ENCODE measurements at places on chromosomes 6 and 20. TPM values are rescaled to one million over a fixed set of nuclear protein-coding genes. Genes with fewer than 3 reads are reported as not detected.

EDN1 gene
- 2.9 TPM for total RNA-seq

OVOL2 gene
- total RNA-seq = 0.62 TPM

CRISP3 gene
- total RNA-seq = not detected

UNC5CL gene
- 5.0 TPM for total RNA-seq

EYA2 gene
- total RNA-seq = 1.8 TPM

SPATA25 gene
- 0.43 TPM for total RNA-seq

HDGFL1 gene
- not detected for total RNA-seq

GRCh38 chr6:56790414-56790813 is 147.7 kb upstream of the DST start:
- H3K36me3 ChIP-seq = no peaks in the 10 kb centered on the region
- no peaks in the 10 kb centered on the region for H3K27me3 ChIP-seq
- no peak overlapping the region for H3K4me3 ChIP-seq
- peaks cover 16% of the 10 kb centered on the region for H3K4me1 ChIP-seq
- no peak for DNase-seq
- H3K27ac ChIP-seq = no peak overlapping the region

- no peak overlapping the region for H3K4me3 ChIP-seq
- H3K4me1 ChIP-seq = no peaks in the 10 kb centered on the region
- no peak for DNase-seq
- H3K36me3 ChIP-seq = no peaks in the 10 kb centered on the region
These were observed 21.0 kb downstream of the LRP11 start for GRCh38 chr6:149843051-149843633.

DNA sequence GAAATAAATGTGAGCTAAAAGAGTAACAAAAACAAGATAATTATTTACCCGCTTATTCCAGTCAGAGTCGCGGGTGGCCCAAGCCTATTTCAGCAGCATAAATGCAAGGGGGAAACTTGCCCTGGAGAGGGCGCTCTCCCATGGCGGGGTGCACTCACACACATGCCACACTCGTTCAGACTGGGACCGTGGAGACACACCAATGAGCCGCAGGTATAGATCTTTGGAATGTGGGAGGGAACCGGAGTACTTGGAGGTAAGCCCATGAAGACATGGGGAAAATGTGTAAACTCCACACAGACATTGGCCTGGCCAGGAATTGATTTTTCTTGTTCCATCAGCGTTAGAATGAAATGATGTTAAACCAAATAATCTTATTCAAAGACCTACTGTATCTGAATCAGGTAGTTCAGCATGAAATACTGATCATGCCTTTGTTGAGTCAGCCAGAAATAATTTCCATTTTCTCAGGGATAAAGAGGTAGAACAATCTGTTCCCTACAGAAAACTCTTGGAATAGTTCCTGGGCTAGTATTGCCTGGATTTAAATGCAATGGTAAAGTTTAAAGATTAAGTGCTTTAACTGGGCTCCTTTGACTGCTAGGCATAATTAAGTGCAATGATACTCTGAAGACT is 191.5 kb downstream of the MCHR2 start:
- no peak overlapping the region for H3K4me3 ChIP-seq
- H3K27me3 ChIP-seq = no peaks in the 10 kb centered on the region
- H3K36me3 ChIP-seq = no peaks in the 10 kb centered on the region
- peak; percentile 64 for DNase-seq

- H3K4me1 ChIP-seq = peaks cover 6% of the 10 kb centered on the region
- no peaks in the 10 kb centered on the region for H3K27me3 ChIP-seq
- DNase-seq = no peak
- no peak overlapping the region for H3K4me3 ChIP-seq
- no peaks in the 10 kb centered on the region for H3K36me3 ChIP-seq
These were observed 24.6 kb downstream of the RNF24 start for GRCh38 chr20:3990716-3991115.

DNA sequence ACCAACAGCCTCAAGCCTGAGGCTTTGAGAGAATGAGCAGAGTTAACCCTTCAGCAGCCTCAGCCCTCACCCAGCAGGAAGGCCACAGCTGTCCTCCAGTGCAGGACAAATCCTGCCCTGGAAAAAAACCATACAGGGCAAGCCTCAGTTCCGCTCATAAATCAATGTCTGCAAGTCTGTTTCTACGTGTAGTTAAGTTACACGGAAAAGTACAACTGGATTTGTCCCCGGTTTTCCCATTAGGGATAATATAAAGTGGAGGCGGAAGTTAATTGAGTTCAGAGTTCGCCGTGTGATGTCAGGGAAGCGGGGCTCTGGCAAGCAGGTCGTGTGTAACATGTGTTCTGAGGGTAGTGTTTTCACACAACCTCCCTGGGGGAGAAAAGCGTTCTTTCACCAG is 44.2 kb upstream of the EYA2 start:
- H3K4me3 ChIP-seq = no peak overlapping the region
- H3K4me1 ChIP-seq = peaks cover 13% of the 10 kb centered on the region
- no peak overlapping the region for H3K27ac ChIP-seq
- no peaks in the 10 kb centered on the region for H3K36me3 ChIP-seq
- H3K27me3 ChIP-seq = no peaks in the 10 kb centered on the region

- H3K4me1 ChIP-seq = peaks cover 4% of the 10 kb centered on the region
- no peak overlapping the region for H3K27ac ChIP-seq
- H3K27me3 ChIP-seq = no peaks in the 10 kb centered on the region
- H3K4me3 ChIP-seq = no peak overlapping the region
These were observed 585.6 kb downstream of the DHX35 start for GRCh38 chr20:39547546-39548408.

GRCh38 chr20:21714297-21715192 is 9.1 kb downstream of the PAX1 start:
- no peaks in the 10 kb centered on the region for H3K4me1 ChIP-seq
- peak overlapping the region; percentile 24 for H3K4me3 ChIP-seq
- H3K27me3 ChIP-seq = peaks cover 100% of the 10 kb centered on the region
- H3K36me3 ChIP-seq = no peaks in the 10 kb centered on the region
- H3K27ac ChIP-seq = no peak overlapping the region
- peak; percentile 49 for DNase-seq

DNA sequence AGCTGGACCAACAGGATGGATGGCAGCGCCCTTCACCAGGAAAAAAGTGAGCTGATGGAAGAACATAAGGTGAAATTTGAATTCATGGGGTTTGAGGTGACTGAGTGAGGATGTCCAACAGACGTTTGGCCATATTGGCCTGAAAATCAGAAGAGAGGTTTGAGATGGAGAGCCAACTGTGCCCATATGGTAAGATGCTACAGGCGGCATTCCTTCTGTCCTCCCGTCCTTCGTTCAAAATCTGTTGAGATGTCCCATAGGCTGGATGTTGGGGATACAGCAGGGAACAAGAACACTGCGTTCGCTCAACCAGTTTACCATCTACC is 468 bp upstream of the CMTR1 start:
- H3K4me1 ChIP-seq = peaks cover 6% of the 10 kb centered on the region
- DNase-seq = no peak
- no peaks in the 10 kb centered on the region for H3K27me3 ChIP-seq
- H3K4me3 ChIP-seq = peak overlapping the region; percentile 90
- no peaks in the 10 kb centered on the region for H3K36me3 ChIP-seq

GRCh38 chr20:61690993-61691838 is 374.5 kb downstream of the TAF4 start:
- H3K27me3 ChIP-seq = no peaks in the 10 kb centered on the region
- H3K36me3 ChIP-seq = no peaks in the 10 kb centered on the region
- no peaks in the 10 kb centered on the region for H3K4me1 ChIP-seq
- no peak overlapping the region for H3K27ac ChIP-seq

DNA sequence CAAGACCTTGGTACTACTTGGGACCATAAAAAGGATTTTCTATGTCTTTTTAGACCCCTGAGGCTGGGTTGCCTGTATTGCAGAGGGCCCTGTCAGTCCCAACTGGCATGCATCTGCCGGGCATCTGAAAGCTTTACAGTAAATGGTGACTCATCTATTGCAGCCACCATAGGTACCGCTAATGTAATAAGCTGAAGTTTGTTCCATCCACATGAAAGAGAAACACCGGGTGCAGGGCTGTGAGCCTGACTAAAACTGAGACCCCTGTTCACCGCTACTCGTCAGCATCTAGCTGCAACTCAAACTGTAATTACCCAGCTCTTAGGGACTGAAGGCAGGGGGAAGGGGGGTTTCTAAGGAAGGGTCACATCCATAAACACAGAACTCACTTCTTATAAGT is 49.5 kb downstream of the TRERF1 start:
- no peak for DNase-seq
- peaks cover 41% of the 10 kb centered on the region for H3K4me1 ChIP-seq
- H3K27me3 ChIP-seq = no peaks in the 10 kb centered on the region
- no peaks in the 10 kb centered on the region for H3K36me3 ChIP-seq
- no peak overlapping the region for H3K27ac ChIP-seq
- no peak overlapping the region for H3K4me3 ChIP-seq

- H3K27ac ChIP-seq = no peak overlapping the region
- H3K27me3 ChIP-seq = no peaks in the 10 kb centered on the region
- DNase-seq = no peak
- no peaks in the 10 kb centered on the region for H3K4me1 ChIP-seq
- H3K36me3 ChIP-seq = no peaks in the 10 kb centered on the region
- H3K4me3 ChIP-seq = no peak overlapping the region
These were observed 194.2 kb downstream of the PRL start for GRCh38 chr6:22102671-22103070.

GRCh38 chr6:148898376-148899014 is 151.7 kb downstream of the UST start:
- DNase-seq = no peak
- H3K4me3 ChIP-seq = no peak overlapping the region
- no peak overlapping the region for H3K27ac ChIP-seq
- H3K36me3 ChIP-seq = peaks cover 5% of the 10 kb centered on the region
- peaks cover 4% of the 10 kb centered on the region for H3K4me1 ChIP-seq

DNA sequence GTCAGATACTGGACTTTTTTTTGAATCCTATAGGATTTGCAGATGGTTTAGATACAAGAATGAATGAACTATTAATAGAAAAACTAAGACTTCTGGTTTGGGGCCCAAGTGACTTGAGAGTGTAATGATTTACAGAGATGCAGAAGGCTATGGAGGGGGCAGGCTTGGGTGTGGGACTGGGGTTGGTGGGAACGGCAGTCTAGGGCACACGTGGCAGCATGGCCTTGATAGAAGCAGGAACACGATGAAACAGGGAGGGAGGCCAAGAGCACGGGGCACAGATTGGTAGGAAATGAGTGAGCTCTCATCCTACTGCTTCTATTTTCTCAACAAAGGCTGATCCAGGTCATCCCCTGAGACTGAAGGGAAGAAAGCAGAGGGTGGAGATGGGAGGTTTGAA is 3.4 kb upstream of the UST start:
- no peak overlapping the region for H3K4me3 ChIP-seq
- peaks cover 7% of the 10 kb centered on the region for H3K4me1 ChIP-seq
- H3K27me3 ChIP-seq = no peaks in the 10 kb centered on the region
- no peak for DNase-seq

GRCh38 chr6:160102956-160103824 is 18.4 kb upstream of the SLC22A1 start:
- no peak overlapping the region for H3K4me3 ChIP-seq
- peak; percentile 48 for DNase-seq
- peaks cover 10% of the 10 kb centered on the region for H3K36me3 ChIP-seq

- H3K27me3 ChIP-seq = no peaks in the 10 kb centered on the region
- H3K36me3 ChIP-seq = no peaks in the 10 kb centered on the region
- no peak overlapping the region for H3K4me3 ChIP-seq
- DNase-seq = no peak
- peaks cover 22% of the 10 kb centered on the region for H3K4me1 ChIP-seq
These were observed 72.7 kb downstream of the PRDM1 start for GRCh38 chr6:106158816-106159215.

DNA sequence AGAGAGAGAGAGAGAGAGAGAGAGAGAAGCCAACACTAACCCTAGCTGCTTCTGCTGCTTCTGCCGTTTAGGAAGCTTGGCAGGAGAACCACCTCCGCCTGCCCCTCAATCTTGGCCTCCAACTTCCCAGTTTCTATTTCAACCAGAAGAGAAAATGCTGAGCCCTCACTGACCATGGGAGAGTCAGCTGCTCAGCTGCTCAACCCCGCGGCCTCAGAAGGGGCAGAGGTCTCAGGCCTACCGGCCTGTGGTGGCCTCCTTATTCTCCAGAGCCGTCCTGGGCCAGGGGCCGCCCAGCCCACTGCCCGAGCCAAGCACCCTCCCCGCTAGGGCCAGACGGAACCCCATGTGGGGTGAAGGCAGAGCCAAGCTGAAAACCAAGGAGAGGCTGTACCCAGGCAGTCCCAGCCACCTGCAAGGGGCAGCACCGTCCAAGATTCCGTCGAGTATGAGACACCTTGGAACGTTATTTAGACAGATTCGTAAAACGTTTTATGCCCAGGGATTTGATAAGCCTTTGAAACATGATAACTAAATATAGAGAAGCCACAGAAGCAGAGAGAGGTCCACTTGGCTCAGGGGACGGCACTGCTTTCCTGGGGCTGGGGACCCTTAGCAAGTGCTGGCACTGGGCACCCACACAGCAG is 116.6 kb downstream of the DLL1 start:
- no peaks in the 10 kb centered on the region for H3K4me1 ChIP-seq
- no peak overlapping the region for H3K4me3 ChIP-seq
- no peaks in the 10 kb centered on the region for H3K36me3 ChIP-seq

DNA sequence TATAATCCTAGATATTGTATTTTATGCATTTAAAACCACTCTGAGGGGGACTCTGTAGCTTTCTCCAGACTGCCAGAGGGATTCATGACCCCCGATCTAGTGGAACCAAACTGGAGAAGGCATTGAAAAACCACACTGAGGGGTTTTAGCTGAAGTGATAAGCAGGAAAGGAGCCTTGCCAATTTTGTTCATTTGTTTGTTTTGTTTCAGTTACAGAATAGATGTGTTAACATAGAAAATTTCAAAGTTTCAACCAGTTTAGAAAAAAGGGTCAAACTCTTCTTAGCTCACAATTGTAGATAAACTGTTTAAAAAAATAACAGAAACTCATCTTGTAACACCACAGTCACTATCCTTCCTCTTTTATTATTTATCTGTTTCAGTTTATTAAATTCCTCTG is 19.8 kb downstream of the TAB2 start:
- H3K27ac ChIP-seq = no peak overlapping the region
- H3K36me3 ChIP-seq = no peaks in the 10 kb centered on the region

GRCh38 chr6:129691709-129692108 is 18.3 kb downstream of the ARHGAP18 start:
- no peak overlapping the region for H3K27ac ChIP-seq
- no peak overlapping the region for H3K4me3 ChIP-seq
- H3K36me3 ChIP-seq = no peaks in the 10 kb centered on the region
- no peak for DNase-seq
- peaks cover 16% of the 10 kb centered on the region for H3K4me1 ChIP-seq

DNA sequence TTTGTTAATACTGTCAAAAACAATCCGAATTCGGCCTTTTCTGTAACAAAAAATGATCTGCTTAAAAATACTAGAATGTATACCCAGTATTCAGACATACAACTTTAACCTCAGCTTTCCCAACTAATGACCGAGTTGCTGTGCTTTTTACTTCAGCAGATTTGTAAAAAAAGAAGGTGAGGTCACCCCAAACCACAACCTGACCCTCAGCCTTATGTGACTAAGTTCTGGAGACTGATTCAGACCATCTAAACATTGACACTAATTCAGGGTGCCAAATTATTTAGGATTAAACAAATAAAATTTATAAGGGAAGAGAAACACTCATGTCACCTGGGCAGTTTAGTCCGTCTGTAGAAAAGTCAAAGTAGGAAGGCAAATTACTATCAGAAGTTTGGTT is 7.7 kb downstream of the CCN6 start:
- H3K27me3 ChIP-seq = no peaks in the 10 kb centered on the region
- no peak for DNase-seq
- no peaks in the 10 kb centered on the region for H3K4me1 ChIP-seq
- H3K36me3 ChIP-seq = no peaks in the 10 kb centered on the region
- no peak overlapping the region for H3K4me3 ChIP-seq

- no peak overlapping the region for H3K4me3 ChIP-seq
- no peaks in the 10 kb centered on the region for H3K4me1 ChIP-seq
- no peak for DNase-seq
These were observed 208.4 kb downstream of the MYLK4 start for GRCh38 chr6:2542101-2542857.

Data from neural progenitor cell (in vitro differentiated cells).